ENCODE measurements at places on chromosomes 1 and 21.

DNA sequence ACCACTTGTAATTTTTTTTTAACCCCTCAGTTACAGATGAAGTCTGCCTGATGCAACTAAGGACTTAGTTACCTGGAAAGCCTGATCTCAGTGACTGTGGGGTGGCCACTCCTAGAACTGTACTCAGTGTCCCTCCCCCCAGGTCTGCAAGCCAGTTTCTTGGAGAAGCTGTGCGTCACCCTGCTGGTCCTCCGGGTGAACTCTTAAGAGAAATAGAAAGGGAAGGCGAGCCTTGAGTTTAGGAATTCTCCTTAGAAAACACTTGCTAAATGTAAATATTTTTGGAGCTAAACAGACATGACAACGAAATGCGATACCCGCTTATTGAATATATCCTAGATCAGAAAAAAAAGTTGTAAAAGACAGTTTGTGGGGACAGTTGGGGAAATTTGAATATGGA is 730 bp downstream of the SLC16A4 start:
- no peak for DNase-seq

- DNase-seq: no peak
Observed at GRCh38 chr1:240706150-240706935, 94.4 kb upstream of the GREM2 start.

DNA sequence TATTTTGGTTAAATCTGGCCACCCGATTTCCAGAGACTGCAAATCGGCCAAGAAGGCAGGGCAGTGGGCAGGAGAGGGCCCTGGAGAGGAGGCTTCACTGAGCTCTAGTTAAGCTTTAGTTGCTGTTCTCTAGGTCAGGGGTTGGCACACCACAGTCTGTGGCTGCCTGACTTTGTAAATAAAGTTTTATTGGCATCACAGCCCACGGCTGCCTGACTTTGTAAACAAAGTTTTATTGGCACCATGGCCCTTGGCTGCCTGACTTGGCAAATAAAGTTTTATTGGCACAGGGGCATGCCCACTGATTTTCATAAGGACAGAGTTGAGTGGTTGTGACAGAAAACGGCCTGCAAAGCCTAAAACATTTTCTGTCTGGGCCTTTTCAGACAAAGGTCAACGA is 19.7 kb downstream of the AJAP1 start:
- peak; percentile 16 for DNase-seq

DNA sequence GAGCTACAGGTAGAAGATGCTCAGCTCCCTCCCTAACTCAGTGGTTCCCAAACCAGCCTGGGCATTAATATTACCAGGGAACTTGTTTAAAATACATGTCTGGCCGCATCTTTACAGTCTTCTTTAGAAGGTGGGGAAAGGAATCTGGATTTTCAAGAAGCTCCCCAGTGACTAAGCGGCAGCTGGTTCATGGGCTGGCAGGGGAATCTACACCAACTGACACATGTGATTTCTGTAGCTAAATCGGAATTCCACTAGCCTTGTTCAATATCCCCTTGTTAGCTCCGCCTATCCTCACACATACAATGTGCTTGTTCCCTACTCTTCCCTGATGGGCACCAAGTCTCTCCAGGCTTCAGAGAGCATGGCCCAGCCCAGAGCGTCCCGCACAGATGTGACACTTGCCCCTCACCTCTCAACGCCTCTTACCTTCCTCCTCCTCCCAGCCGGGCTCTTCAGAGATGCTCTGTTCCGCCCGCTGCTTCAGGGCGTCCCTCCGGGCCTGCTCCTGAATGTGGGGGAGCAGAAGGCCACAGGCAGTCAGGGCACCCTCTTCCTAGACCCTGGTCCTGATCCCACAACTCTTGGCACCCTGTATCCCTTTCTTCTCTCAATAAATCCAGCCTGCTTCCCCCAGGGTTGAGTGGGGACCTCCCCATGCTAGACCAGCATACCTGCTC is 15.3 kb downstream of the TSSK3 start:
- no peak for DNase-seq

GRCh38 chr1:226946841-226947240 is 6.7 kb downstream of the COQ8A start:
- no peak for DNase-seq

- DNase-seq: peak; percentile 72
Observed at GRCh38 chr1:158095737-158096335, 84.9 kb upstream of the CD1D start.

- DNase-seq: no peak
Observed at GRCh38 chr1:150259217-150259616, 1.6 kb downstream of the CA14 start.

DNA sequence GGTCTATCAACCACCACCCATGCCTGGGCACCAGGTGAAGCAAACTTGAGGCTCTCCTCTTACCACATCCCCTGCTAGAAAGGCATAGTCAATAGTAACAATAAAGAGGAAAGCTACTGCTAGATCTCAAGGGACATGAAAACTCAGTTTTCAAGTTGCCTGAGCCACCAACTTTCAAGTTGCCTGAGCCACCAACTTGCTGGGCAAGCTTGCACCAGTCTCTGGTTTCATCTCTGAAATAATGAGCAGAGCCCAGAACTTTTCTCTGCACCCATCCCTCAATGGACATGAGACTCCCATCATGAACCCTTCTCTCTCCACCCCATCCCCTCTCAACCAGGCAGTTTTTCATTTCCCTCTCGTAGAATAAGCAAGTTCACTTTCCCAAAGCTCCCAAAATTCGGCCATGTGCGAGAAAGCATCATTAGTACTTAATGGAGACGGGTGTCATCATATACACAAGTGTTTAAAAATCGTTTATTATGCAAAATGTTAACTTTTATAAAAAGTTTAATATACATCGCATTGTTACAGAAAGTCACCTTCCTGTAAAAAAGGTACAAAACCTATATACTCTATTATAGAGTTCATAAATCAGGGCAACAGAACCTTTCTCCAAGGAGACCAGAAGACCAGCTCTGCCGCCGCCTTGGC is 1.7 kb downstream of the ID3 start:
- peak; percentile 78 for DNase-seq

- DNase-seq: no peak
Observed at GRCh38 chr1:3018576-3018975, 2.7 kb upstream of the ACTRT2 start.

DNA sequence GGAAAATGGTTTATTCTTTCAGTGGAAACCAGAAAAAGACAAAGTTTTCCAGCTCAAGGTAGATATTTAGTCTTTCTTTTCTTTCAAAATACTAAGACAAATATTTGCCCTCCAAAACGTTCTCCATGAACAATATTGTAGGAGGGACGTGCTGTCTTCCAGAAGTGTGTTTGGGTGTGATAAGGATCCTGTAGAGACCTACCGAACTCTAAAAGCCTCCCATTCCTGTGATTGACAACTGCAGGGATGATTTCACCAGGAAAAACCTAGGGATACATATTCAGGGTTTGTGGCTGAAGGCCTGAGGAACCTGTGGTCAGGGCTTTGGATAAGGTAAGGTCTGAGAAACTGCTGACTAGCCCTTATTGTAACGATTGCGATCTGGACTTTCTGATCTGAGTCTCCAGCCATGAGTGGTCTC is 167.1 kb downstream of the ZNF648 start:
- no peak for DNase-seq

DNA sequence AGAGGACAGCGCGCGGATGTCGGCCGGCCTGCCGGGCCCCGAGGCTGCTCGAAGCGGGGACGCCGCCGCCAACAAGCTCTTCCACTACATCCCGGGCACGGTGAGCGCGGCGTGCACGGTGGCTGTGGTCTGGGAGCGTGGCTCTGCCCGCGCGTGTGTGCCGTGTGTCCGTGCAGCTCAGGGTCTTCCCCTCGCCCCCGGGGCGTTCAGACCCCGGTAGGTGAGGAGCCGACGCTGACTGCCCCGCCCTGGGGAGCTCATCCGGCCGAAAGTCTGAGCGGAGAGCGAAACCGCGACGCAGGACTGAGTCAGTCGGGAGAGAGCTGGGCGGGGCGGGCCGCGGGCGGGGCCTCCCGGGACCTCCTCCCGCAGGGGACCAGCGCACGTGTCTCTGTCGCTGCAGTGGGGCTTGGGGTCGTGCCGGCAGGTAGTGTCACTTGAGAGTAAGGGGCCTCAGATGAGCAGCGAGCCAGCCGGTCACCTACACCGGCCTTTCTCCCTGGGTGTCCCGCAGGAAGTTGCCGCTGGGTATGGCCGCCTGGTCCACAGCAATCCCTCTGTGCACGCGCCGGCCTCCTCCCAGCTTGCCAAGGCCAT is 520 bp downstream of the PLEKHN1 start:
- DNase-seq: peak; percentile 41

DNA sequence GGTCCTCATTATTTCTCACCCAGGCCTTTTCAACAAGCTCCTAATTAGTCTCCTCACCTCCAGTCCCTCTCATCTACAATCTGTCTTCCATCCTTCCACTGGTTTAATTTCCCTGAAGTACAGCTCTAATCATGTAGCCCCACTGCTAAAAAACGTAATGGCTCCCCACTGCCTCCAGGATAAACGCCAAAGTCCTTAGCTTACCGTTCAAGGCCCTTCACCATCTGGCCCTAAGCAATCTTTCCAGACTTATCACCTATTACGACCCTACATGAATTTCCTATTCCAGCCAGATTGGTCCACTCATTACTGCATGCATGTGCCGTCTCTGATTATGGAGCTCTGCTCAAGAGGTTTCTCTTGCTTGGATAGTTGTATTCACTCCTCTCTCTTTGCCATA is 83.1 kb upstream of the DAB1 start:
- DNase-seq: no peak

GRCh38 chr1:24043345-24044032 is 63.4 kb upstream of the SRSF10 start:
- no peak for DNase-seq

DNA sequence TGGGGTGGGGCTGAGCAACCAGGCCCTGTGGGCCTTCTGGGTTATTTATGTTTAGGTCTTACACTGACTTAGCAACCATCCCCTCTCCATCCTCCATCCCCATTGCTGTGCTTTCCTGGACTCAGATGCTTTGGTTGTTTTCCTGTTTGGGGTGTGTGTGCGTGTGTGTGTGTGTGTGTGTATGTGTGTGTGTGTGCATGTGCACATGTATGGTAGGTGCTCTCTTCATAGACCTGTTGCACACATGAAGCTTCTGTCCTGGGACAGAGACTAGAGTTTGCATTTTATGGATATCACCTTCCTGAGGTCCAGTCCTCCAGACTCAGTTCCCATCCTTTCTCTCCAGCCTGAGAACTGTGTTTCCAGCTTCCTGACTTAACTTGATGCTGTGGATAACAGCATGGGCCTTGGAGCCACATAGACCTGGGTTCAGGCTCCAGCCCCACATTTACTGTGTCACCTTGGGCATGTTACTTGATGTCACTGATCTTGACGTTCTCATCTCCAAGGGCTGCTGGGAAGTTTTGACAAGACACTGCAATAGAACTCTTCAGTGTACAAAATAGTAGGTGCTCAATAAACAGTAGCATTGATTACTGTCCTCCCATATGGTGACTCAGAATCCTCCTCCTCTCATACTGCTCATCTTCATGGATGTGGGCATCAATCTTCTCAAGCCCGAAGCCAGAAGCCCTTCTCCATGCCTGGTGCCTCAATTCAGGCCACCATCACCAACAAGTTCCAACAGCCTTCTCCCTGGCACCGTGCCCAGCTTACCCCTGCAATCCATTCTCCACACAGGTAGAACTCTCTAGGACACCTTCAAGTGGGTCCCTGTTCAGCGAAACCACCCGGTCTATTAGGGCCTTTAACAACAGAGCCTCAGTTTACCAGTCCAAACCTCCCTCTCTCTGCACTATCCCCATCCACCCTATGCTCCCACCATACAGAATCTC is 181.8 kb upstream of the EDN2 start:
- no peak for DNase-seq

GRCh38 chr1:99550198-99550597 is 95.7 kb upstream of the PALMD start:
- no peak for DNase-seq

DNA sequence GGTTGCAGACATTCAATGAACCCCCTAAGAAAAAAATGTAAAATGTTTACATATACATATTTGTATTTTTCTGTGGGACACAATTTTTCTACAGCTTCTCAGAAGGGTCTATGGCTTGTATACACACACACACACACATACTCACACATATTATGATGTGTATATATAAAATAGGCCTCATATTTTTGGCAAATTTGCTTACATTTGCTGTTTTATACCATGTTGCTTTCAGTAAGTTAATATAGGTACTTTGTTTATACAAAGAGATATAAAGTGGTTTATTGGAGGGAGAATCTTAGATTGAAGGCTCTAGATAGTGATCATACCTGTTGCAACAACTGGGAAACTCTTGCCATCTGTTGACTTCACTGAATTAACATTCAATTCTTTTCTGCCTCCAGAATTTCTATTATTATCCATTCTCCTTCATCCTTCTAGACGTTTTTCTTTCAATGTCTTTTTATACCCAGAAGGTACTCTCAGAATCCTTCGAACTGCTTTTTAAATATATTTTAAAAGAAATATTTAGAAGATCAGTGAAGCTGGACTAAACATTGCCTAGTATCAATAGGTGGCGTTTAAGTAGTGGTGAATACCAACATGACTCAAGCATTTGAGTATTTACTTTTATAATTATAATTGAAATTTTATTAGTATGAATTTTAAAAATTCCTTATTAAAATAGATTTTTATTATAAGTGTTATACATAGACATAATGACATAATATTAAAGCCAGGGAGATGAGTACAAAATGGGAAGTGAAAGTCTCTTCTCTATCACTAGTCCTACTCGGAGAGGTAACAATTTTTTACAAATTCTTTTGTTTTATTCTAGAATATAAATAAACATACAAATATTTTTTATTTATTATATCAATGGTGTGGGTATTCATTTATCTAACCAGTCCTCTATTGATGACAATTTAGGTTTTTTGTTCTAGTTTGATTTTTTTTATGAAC is 10.2 kb downstream of the CD55 start:
- no peak for DNase-seq

DNA sequence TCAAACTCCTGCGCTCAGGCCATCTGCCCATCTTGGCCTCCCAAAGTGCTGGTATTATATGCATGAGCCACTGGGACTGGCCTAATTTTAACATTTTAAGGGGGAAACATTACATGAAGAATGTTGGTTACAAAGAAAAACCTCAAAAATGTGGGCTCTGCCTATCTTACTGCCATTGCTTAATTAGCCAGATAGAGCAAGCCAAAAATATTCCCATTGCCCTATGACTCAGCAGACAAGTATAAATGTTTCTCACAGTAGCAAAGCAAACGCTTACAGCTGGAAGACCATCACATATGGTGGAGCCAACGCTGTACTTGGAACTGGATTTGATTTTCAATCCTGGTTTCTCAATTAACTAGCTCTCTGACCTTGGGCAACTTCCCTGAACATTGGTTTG is 502.0 kb downstream of the SMYD3 start:
- DNase-seq: no peak

- no peak for DNase-seq
Observed at GRCh38 chr1:42170779-42171621, 6.5 kb upstream of the GUCA2A start.

- DNase-seq: no peak
Observed at GRCh38 chr1:116827607-116828105, 73.4 kb downstream of the CD2 start.

- no peak for DNase-seq
Observed at GRCh38 chr1:106278716-106279115, 777.8 kb upstream of the PRMT6 start.

- DNase-seq: no peak
Observed at GRCh38 chr1:172276120-172276818, 144.2 kb upstream of the C1orf105 start.
